ENCODE measurements at places on chromosomes 12 and 14.

DNA sequence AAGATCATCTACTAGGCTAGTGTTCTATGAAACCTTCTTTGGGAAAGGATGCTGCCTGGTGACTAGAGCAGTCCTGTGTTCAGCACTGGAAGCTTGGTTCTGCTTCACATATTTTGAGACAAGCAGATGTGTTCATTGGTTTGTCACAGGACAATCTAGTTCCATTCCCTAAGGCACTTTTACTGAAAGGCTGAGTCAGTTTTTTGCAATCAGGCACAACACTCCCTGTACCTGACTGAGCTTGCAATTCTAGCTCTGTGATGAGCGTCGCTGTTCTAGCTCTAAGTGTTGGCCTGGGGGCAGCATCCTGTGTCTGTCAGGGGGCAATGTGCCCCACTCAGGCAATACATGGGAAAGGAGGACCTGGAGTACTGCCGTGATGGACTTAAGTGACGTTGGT lies 144.4 kb downstream of the CAND1 start:
- DNase-seq, result no peak

DNA sequence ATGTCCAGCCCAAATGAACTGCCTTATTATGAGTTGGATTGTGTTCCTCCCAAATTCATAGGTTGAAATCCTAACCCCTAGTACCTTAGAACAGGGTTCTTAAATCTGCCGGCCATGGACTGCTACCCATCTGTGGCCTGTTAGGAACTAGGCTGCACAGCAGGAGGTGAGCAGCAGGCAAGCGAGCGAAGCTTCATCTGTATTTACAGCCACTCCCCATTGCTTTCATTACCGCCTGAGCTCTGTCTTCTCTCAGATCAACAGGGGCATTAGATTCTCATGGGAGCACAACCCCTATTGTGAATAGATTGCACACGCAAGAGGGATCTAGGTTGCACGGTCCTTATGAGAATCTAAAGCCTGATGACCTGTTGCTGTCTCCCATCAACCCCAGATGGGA lies 9.8 kb upstream of the EML5 start:
- DNase-seq, result no peak

DNA sequence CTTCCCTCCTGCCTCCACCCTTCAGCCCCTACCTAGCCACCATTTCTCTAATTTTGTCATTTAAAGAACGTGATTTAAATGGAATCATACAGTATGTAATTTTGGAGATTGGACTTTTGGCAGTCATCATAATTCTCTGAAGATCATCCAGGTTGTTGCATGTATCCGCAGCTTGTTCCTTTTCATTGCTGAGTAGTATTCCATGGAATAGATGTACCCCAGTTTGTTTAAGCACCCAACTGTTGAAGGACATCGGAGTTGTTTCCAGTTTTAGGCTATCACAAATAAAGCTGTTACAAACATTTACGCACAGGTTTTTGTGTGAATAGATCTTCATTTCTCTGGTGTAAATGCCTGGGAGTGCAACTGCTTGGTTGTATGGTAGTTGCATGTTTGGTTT lies 61.1 kb upstream of the PWP1 start:
- DNase-seq, result no peak

DNA sequence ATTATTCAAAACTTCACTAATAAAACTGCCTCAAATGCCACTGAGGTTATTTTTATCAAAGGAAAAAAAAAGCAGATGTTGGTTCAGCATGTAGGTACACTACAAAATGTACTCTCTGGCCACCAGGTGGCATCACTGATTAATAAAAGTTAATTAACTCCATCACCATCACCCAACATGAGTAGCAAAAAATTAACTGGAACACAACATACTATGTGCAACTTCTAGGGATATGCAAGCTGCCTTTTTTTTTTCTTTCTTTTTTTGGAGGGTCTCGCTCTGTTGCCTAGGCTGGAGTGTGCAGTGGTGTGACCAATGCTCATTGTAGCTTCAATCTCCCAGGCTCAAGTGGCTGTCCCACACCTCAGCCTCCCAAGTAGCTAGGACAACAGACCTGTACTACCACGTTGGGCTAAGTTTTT lies 43.8 kb upstream of the NR2C1 start:
- peak; percentile 21 for DNase-seq

DNA sequence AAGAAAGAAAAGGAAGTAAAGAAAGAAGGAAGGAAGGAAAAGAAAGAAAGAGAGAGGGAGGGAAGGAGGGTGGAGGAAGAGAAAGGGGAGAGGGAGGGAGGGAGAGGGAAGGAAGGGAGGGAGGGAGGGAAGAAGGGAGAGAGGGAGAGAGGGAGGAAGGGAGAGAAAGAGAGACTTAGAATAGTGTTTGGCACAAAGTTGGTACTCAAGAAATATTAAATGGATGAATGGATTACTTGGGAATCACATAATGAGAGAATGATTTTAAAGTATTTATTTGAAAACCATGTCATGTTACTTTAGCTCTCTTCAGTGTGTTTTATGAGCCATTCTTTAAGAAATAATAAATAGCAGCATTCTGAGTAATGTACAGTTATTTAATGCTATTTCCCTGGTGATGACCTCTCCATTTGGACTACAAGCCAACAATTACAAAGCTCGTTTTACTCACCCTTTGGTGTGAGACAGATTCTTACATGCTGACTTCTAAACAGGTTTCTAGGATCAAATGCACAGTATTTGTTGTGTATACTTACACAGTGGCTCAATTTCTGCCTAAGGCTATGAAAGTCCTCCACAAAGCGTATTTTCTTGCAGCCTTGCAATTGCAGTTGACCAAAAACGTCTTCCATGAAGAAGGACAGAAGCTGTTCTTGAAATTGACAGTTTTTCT lies 861 bp downstream of the IL26 start:
- DNase-seq, result no peak

DNA sequence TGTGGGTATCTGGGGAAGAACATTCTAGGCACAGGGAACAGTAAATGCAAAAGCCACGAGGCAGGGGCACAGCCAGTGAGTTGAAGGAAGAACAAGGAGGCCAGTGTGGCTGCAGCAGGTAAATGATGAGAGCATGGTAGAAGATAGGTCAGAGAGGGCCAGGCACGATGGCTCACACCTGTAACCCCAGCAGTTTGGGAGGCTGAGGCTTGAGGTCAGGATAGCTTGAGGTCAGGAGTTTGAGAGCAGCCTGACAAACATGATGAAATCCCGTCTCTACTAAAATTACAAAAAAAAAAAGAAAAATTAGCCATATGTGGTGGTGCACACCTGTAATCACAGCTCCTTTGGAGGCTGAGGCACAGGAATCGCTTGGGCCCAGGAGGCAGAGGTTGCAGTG lies 86.7 kb upstream of the ESRRB start:
- no peak for DNase-seq

DNA sequence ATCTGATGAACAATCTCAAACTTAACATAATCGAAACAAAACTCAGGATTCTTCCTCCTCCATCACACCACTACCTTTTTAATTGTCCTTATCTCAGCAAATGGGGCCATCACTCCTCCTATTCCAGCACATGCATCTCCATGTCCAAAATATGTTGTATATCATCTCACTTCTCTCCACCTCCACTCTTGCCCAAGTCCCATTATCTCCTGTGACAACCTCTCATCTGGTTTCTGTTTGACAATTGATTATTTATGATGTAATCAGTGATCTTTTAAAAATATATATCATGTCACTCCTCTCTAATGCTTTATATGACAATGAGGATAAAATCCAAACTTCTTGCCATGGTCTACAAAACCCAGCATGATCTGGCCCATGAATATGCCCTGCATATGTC lies 200.8 kb upstream of the HMGA2 start:
- DNase-seq, result no peak

DNA sequence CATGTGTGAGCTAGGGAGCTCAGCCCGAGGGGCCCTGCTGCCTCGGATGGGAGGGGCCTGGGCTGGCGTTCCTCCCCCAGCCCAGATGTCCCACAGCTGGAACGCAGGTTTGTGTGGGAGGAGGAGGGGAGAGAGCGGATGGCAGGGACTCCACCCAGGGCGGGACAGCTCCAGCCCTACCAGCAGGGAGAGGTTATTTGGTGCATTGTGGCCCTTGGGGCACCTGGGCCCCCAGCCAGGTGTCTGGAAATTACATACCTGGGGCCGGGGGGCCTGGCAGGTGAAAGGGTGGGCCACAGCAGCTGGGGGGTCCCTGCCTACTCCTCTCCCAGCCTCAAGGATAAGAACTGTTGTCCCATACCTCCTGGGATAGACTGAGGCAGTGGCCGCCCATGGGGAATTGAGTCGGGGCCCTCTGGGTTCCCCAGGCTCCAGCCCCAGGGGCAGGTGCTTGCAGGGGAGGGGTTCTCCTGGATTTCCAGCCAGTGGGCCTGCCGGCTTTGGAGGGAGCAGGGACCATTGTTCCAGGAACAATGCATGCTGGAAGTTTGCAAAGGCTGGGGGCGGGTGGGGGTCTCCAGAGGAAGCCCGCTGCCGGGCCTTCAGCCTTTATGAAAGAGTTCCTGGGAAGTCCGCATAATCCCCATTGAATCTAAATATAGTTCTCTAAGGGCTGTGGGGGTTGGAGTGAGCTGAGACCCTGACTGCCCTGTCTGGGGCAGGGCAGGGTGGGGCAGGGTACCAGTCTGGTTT lies 1.2 kb downstream of the KIF26A start:
- no peak for DNase-seq

DNA sequence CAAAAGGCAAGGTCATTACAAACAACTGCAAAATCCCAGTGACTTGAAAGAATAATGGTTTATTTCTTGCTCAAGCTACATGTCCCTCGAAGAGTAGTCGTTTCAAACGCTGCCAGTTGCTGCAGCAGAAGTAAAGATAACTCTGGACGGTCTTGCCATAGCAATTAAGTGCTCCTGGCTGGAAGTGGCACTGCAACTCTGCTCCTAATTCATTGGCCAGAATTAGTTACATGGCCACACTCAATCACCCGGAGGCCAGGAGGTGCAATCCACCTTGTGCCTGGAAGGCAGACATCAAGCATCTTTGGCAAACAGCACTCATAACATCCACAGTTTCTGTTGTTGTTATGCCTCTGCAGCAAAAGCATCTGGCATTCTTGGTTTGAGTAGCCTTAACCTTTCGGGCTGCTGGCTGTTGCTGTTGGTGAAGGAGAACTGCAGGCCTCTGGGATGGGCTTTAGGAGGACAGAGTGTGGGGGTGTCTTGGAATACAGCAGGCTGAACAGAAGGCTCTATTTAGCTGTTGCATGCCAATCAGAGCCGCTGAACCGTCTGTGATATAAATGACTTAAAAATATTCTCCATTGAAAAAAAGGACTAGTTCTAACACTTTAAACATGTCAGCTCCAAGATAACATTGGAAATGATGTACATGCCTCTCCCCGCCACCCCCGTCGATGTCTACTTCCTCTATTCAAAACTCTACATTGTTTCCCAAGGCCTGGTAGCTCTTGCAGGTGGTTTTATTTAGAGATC lies 123.5 kb upstream of the DYRK2 start:
- DNase-seq, result no peak

DNA sequence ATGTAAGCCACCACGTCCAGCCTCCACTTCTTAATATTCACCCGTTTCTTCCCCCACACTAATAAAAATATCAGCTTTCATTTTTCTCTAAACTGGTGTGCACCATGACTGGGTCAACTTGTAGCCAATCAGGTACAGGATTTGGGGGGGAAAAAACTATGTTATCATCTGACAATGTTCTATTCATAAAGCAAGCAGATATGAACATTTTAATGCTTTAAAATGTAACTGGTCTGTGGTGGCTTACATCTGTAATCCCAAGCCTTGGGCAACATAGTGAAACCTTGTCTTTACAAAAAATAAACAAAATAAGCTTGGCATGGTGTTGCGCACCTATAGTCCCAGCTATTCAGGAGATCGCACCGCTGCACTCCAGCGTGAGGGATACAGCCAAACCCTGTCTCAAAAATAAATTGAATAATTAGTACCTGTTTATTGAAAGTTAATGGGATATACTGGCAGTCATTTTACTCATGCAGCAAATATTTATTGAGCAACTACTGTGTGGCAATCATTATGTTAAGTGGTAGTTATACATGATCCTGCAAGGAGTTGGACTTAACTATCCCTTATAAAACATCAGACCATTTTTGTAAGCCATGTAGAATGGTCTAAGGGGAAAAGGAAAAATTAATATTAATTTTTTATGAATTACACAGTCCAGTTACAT lies 15.3 kb upstream of the ITPR2 start:
- no peak for DNase-seq

GRCh38 chr14:21069388-21070082 lies 569 bp upstream of the ARHGEF40 start:
- no peak for DNase-seq

DNA sequence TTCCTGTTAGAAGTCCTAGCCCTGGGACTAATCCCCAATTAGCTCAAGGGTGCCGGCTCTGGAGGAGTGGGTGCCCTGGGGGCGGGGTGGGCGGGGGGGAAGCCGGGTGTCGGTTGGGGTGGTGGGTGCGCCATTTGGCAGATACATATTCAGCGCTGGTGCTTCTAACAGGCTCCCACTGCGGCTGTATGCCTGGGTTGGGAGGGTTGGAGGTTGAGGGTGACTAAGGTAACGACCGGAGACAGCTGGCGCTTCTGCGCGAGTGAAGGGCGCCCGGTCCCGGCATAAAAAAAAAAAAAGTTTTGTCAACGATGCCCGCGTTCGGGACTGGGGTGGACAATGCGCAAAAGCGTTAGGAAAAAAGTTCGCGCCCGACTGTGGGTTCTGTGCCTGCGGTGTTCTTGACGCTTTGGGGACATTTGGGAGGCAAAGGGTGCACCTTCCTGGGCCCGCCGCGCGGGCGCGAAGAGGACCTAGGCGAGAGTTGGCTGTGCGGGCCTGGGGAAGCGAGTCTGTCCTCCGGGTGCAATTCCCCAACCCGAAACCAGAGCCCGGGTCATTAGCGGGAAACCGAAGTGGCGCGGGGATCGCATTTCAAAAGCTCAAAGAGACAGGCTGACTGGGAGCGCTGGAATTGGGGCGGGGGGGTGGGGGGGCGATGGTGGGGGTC lies 19.2 kb downstream of the TBX3 start:
- no peak for DNase-seq

DNA sequence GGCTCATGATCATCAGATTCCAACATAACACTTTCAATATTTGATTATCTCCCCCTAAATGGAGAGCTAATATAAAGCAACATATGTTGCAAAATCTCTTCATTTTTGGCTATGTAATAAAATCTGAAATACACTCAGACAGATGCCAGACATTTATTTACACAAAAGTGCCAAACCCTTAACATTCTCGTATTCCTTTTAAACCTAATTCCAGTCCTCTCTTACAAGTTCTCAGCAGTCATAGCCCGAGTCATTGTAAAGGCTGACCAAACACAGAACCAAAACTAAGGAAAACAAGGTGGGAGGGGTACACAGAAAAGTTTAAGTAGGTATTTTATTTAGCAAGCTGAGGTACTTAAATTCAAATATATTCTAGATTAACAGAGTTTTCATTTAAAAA lies 81.4 kb downstream of the LRP6 start:
- DNase-seq, result no peak

GRCh38 chr14:50070230-50070629 lies 46.1 kb downstream of the VCPKMT start:
- no peak for DNase-seq

DNA sequence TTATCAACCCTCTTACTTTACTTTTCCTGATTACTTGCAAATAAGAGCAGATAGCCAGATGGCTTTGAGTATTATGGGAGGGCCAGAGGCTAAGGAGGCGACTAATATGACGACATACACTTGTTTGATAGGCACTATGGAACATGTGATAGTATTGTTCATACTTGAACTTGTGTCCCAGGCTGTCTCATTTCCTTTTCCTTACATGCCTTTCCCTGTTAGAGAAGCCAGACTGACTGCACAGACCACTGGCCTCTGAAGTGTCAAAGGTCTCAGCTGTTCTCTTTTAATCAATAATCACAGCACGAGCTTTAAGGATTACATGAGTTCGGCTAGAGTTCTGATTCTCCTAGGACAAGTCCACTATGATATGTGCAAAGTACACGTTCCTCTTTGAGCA lies 326.0 kb downstream of the PRKD1 start:
- DNase-seq, result no peak
